ENCODE measurements at places on chromosomes 11 and 22. TPM values are rescaled to one million over a fixed set of nuclear protein-coding genes. Genes with fewer than 3 reads are reported as not detected.

The SYVN1 gene
- 17.9 TPM for total RNA-seq

The MEI1 gene
- 0.14 TPM for total RNA-seq

The OR51E1 gene
- not detected for total RNA-seq

The MMP11 gene
- total RNA-seq: 0.25 TPM

The SLC7A4 gene
- 0.11 TPM for total RNA-seq

The FAM111B gene
- total RNA-seq: 24.8 TPM

The FOLR1 gene
- not detected for total RNA-seq

The SIK2 gene
- total RNA-seq: 8.7 TPM

The TRIM49D2 gene
- not detected for total RNA-seq

The FBLN1 gene
- total RNA-seq: 31.9 TPM

The PNPLA3 gene
- total RNA-seq: 11.7 TPM

The MPZL3 gene
- 9.8 TPM for total RNA-seq

The RNASEH2C gene
- total RNA-seq: 35.4 TPM

The MDK gene
- total RNA-seq: 23.4 TPM

The GGTLC3 gene
- total RNA-seq: not detected

The FAM83F gene
- total RNA-seq: 25.9 TPM

The PKDREJ gene
- total RNA-seq: not detected

The SYT12 gene
- total RNA-seq: 0.10 TPM

The DCDC1 gene
- 0.11 TPM for total RNA-seq

The GSC2 gene
- total RNA-seq: not detected

The HIC2 gene
- 3.2 TPM for total RNA-seq

The KRTAP5-7 gene
- total RNA-seq: not detected

The TOP3B gene
- total RNA-seq: 25.3 TPM

The JAML gene
- total RNA-seq: not detected

The IGSF9B gene
- 1.6 TPM for total RNA-seq

The KCNQ1 gene
- not detected for total RNA-seq

The BIK gene
- total RNA-seq: 11.8 TPM

The RAB39A gene
- not detected for total RNA-seq

The PANX2 gene
- total RNA-seq: 1.0 TPM

The TAF1D gene
- 142 TPM for total RNA-seq

The ART1 gene
- total RNA-seq: not detected

Data from foreskin keratinocyte (primary cell).